ENCODE measurements at places on chromosomes 2 and 18.

DNA sequence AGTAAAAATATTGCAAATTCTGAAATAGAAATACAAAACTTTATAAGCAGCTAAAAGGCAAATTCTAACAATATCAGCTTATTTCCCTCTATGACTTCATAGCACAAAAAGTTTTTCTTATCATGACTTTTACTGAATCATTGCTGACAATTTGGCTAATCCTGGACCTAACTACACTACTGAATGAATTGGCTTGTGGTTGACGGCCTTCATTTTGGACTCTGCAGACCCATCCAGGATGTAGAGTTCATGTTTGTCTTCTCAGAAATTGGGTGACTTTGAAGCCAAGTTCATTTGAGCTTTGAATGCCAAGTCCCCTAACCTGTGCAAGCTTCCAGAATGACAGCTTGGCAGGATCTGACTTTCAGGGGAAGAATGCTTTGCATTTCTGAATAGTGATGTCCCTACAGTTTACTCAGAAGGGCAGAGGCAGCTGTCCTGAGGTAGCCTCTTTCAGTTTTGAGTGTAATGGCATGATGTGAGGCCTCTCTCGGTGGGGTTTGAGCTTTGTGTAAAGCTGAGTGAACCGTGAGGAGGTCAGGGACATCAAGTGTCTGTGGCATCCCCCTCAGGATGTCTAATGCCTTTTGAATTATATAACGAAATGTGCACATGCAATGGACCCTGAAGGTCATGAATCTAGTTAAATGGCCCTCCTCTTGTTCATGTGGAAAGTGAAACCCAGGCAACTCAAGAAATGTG, 48.0 kb downstream of the EFEMP1 start:
- DNase-seq = no peak

DNA sequence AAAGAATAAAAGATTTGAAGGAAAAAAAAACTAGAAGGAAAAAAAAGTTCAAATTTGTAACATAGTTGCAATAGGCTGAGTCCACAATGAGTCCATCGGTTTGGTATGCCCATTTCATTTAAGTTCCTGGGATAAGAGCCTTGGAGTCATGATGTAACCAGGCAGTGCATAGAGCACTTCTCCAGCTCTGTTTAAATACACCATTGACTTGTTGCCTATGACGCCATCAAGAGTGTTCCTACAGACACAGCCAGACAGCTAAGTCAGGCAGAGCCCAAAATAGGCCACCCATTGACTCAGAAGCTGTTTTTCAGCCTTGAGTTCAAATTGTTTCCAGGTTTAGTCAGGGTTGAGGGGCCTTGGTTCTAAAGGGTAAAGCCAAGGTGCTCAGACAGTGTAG, 44.9 kb downstream of the SOCS6 start:
- no peak for DNase-seq

DNA sequence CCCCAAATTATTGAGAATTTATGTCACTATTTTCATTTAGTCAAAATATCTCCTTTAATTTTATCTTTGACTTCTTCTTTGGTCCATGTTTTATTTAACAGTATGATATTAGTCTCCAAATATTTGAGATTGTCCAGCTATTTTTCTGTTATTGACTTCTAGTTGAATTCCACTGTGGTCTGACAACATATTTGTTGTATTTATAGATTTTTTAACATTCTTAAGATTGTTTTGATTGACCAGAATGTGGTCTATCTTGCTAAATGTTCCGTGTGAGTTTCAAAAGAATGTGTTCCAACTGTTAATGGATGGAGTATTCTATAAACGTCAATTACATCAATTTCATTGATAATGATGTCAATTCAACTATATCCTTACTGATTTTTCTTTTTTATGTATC, 1452.1 kb downstream of the SUCLG1 start:
- DNase-seq = no peak

DNA sequence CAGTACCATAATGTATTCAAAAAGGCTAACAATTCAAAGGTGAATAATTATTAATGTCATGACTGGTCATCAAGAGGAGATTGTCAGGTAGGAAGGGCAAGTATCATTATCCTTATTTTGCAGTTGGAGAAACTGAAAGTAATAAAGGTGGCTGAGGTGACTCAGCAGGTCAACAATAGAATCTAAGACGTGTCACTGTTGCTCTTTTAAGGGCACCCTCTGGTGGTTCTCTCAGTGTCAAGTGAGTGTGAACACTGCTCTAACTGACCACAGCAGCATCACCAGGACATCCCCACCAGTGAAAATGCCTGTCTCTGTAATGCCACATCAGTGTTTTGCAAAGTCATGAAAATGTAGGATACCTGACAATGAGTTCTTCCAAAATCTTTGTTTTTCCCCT, 69.7 kb downstream of the DCC start:
- no peak for DNase-seq

- no peak for DNase-seq
These were observed 65.8 kb upstream of the ATL2 start for GRCh38 chr2:38442643-38443541.

DNA sequence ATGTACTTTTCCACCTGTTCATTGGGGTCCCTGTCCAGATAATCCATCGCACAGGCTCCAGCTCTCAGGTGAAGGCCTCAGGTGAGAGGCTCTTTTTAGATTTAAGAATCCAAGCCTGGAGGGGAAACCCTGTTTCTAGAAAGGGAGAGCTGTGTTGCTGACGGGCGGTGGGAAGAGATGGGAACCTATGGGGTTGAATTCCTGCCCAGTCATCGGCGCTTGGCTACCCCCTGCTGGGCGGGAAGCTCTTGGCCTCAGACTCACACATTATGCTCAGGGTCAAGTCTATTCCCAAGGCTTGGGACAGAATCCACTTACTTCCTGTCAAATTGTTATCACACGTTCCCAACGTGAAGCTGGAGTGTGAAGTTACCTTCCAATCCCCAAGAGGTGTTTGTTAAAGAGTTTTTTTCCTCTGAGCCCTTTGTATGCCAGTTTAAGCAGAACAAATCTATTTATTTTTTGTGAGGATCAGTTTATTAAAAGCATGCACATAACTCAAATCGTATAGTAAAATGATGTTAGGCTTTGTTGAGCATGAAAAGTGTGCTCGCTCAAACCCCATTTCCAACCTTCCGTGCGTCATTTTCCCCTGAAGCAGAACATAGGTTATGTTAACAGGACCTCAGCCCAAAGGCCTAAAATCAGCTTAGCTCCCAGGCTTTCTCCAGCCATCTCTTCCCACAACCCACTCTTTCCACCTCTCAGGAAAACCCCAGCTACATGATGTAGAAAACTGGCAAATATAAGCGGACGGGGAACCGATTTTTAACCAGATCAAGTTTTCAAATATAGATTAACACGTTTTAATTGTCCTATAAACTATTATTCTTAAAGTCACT, 181.7 kb upstream of the ETAA1 start:
- DNase-seq = no peak

DNA sequence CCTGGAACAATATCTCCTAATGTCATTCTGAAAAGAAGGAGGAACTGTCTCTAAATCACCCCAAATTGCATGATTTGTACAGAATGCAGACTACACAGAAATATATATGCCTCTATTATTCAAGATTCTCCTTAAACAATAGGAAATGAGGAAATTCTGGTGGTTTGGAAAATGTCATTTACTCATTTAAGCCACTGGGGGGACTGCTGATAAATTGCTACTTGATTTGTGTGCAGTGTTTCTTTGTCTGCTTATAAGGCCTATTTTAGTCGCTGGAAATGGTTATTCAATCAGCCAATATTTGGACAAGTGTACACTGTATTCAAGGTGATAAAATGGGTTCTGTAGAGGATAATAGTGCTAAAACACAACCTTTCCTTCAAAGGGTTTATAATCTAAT, 801.9 kb upstream of the CELF4 start:
- DNase-seq = no peak

DNA sequence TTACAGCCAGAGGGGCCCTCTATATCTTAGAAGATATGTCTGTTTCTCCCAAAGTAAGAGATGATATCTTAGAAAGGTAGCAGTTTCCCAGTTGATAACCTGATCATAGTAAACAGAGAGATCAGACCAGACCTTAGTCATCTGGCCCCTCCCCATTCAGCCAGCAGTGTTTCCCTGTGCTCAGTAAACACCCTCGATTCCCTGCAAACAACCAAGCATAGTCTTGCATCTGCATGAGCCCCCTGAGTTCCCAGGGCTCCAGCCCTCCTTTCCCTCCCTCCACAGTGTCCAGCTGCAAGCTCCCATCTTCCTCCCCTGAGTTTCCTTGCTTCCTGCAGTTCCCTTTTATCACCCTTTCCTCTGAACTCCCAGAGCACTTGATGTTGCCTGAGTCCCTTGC, 20.3 kb downstream of the NRP2 start:
- no peak for DNase-seq

DNA sequence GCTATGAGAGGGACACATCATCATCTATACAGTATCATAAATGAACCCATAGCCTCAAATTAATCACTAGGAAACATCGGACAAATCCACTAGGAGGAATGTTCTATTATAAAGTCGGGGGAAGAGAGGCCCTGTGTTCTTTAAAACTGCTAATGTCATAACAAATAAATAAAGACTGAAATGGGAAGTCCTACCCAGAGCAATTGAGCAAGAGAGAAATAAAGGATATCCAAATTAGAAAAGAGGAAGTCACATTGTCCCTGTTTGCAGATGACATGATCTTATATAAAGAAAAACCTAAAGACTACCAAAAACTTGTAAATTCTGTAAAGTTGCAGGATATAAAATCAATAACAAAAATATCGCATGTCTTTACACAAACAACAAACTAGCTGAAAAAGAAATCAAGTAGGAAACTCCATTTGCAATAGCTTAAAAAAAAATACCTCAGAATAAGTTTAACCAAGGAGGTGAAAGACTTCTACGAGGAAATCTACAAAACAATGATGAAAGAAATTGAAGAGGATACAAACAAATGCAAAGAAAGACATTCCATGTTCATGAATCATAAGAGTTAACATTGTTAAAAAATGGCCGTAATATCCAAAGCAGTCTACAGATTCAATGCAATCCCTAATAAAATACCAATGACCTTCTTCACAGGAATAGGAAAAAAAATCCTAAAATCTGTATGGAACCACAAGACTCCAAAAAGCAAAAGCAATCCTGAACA, 30.6 kb downstream of the RTN4 start:
- DNase-seq = no peak

- no peak for DNase-seq
These were observed 32.1 kb downstream of the RPRD1A start for GRCh38 chr18:36035253-36035652.

- DNase-seq = no peak
These were observed 305.0 kb upstream of the EPAS1 start for GRCh38 chr2:45992021-45992740.

DNA sequence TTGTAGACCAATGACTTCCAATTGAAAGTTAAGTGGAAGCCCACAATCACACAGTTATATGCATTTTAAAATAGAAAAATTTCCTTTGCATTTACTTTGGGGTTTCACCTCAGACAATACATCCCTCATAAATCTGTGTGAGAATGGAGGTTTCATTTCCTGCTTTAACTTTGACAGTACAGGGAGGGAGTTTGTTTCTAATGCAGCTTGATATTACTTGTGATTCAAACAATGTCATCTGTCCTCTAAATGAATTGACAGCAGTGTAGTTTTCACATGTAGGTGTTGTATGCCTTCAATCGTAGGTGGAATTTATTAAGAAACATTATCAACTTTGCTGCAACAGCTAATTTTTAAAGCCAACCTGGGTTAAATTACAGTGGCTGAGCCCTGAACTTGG, 75.2 kb downstream of the TMEFF2 start:
- no peak for DNase-seq

DNA sequence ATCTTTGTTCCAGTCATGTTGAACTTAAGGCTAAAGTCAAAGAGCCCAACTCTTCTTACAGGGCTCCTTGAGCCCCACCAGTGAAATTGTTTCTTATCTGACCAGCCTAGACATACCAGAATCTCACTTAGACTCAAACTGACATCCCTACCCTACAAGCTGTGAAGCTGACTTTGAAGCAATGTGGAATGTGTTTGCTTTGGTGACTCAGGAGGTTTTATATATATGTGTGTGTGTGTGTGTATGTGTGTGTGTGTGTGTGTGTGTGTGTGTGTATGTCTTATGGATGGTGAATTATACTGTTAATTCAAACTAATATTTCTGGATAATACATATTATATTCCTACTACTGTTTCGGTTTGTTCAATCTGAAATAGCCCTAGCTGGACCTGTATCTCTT, 67.3 kb downstream of the CAMKMT start:
- DNase-seq = no peak

DNA sequence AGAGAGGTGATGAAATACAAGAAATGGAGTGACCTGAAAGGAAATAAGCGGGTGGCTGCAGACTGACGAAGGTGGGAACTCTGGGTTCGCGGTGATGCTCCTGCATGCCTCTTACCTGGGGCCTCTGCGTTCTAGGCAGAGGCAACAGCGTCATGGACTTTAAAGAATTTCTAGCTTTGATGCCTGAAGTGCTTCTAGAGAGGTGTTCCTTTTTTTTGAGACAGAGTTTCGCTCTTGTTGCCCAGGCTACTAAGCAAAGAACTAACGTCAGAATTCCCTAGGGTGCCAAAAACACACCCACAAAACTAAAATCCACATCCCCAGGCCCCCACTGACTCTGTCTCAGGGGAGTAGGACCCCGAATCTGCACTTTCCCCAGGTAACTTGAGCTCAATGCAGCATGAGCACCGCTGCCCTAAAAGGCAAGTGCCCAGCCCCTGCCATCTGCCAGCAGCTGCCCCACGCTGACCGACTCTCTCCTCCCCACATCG, 110.5 kb upstream of the ID2 start:
- no peak for DNase-seq

DNA sequence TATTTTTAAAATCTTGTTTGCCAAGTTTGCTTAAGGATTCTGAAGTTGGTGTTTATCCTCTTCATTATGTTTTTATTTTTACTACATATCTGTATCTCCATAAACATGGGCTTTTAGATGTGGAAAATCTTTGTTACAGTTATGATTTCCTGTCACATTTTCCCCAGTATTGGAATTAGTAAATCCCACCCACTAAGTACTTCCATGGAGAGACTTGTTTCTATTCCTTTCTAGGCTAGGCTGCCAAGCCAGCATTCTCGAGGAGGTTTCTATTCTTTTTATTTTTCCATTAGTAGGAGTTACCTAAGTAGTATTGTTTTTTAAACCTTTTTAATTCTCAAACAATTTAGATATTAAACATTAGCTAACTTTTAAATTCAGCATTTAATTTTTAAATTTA, 22.1 kb downstream of the PKP4 start:
- no peak for DNase-seq

DNA sequence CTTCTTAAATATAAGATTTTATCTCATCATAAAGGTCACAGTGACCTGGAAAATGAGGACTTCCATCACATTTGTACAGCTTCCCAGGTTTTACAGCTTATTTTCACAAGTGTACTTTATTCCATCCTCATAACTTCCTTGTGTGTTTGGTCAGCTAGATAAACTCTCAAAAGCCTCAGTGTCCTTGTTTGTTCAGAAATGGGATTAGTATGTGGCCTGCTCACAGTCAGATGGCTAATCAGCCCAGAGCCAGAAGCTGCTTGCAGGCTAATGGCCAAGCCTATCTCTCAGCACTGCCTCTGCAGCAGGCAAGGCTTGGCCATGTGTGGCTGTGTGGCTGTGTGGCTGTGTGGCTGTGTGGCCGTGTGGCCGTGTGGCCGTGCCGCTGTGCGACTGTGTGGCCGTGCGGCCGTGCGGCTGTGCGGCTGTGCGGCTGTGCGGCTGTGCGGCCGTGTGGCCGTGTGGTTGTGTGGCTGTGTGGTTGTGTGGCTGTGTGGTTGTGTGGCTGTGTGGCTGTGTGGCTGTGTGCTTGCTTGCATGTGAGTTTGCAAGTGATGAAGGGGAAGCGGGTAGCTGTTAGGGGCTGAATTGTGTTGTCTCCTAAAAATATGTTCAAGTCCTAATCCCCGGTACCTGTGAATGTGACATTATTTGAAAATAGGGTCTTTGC, 233.0 kb upstream of the TNP1 start:
- DNase-seq = no peak

Data from activated CD8-positive, alpha-beta memory T cell treated with anti-CD3 and anti-CD28 coated beads for 1 hour (primary cell).